Prostate gland (tissue), 2 donors: ENCODE measurements at places on chromosomes 5 and 9.
A peak's percentile ranks its signal among the peaks of the same experiment; 100 is the strongest.

DNA sequence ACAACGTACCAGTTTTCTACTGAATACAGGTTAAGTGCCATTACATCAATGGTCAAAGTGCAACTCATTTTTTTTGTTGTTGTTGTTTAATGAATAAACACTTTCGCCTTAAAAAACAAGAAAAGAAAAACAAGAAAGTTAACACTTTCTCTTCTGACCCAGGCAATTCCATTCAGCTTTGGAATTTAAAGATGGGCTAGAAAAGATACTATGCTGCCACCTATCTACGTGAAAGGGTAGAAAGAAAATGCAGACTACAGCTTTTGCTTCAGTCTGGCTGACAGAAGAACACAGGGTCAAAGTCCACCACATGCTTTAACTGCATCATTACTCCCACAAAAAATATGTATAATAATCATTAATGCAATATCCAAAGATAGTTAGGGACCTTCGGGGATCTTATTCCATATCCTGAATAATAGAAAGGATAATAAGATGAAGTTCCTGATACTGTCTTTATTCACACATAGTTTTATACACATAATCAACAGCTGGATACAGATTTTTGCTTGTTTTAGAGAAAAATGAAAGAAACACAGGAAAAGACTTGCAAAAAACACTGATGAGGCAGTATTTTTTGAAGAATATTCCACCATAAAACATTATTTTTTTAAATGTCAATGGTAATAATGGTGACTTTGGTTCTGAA is 40.4 kb downstream of the ZDHHC21 start:
- DNase-seq, result no peak
- H3K4me3 ChIP-seq, result no peak overlapping the region
- no peaks in the 10 kb centered on the region for H3K36me3 ChIP-seq
- H3K27me3 ChIP-seq, result no peaks in the 10 kb centered on the region
- no peaks in the 10 kb centered on the region for H3K4me1 ChIP-seq

DNA sequence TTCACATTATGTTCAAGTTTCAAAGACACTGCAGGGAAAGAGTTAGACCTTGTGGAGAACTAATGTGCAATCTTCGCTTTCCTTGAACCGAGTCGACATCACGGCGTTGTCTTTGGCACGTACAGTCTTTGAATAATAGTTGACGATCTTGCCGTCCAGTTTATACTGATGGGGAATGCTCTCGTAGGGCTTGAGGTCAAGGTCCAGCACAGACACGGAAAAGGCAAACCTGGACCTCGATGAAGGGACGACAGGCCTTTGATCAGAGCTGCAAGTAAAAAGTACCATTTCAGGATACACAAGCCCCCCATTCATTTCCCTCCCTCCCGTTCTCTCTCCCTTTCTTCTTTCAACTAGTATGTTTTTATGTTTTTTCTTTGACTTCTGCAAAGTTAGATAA is 54.1 kb downstream of the IPPK start:
- H3K36me3 ChIP-seq, result no peaks in the 10 kb centered on the region
- no peaks in the 10 kb centered on the region for H3K27me3 ChIP-seq
- DNase-seq, result no peak
- no peak overlapping the region for H3K4me3 ChIP-seq
- H3K4me1 ChIP-seq, result no peaks in the 10 kb centered on the region
- peak overlapping the region; percentile 31 for H3K27ac ChIP-seq

- no peak overlapping the region for H3K27ac ChIP-seq
- DNase-seq, result no peak
- no peak overlapping the region for H3K4me3 ChIP-seq
Measured at GRCh38 chr5:113212244-113212920, 222.4 kb downstream of the TSSK1B start.

- no peak overlapping the region for H3K27ac ChIP-seq
- no peak overlapping the region for H3K4me3 ChIP-seq
- no peak for DNase-seq
- no peaks in the 10 kb centered on the region for H3K27me3 ChIP-seq
- H3K4me1 ChIP-seq, result no peaks in the 10 kb centered on the region
- no peaks in the 10 kb centered on the region for H3K36me3 ChIP-seq
Measured at GRCh38 chr5:20305463-20305862, 317.5 kb upstream of the CDH18 start.

GRCh38 chr5:89129941-89130340 is 247.0 kb upstream of the MEF2C start:
- H3K36me3 ChIP-seq, result no peaks in the 10 kb centered on the region
- H3K27me3 ChIP-seq, result no peaks in the 10 kb centered on the region
- H3K27ac ChIP-seq, result no peak overlapping the region
- DNase-seq, result no peak
- no peak overlapping the region for H3K4me3 ChIP-seq
- H3K4me1 ChIP-seq, result no peaks in the 10 kb centered on the region

DNA sequence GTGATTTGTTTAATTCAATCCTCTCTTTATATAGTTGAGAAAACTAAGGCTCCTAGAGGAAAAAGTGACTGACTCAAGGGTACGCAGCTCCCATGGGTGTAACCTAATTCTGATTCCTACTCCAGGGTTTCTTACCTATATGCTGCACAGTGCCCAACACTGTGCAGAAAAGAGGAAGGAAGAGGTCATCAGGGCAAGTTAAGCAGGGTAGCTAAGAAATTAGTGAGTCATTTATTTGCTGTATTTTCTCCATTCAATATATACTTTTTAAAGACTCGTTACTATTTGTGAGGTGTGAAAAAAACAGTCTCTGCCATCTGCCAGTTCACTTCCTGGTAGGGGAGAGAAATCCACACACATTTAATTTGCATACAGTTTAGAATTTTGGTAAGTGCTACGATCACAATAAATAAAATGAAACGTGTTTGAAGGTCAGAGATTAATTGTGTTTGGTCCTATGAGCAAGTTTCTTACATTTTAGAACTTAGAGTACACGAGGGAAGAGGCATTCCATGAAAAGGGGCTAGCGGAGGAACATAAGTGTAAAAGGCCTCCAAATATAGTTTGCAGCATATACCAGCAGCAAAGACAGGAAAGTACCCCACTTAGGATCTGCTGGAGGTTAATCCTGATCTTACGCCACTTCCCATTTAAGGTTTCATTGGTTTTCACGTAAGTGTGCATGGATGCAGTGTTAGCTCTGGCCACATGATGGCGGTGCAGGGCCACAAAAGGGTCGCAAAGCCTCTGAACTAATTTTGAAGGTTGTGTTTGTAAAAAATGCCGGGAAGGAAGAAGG is 59.9 kb upstream of the TLR4 start:
- no peak overlapping the region for H3K4me3 ChIP-seq
- H3K4me1 ChIP-seq, result no peaks in the 10 kb centered on the region
- no peaks in the 10 kb centered on the region for H3K27me3 ChIP-seq
- no peaks in the 10 kb centered on the region for H3K36me3 ChIP-seq
- H3K27ac ChIP-seq, result no peak overlapping the region

DNA sequence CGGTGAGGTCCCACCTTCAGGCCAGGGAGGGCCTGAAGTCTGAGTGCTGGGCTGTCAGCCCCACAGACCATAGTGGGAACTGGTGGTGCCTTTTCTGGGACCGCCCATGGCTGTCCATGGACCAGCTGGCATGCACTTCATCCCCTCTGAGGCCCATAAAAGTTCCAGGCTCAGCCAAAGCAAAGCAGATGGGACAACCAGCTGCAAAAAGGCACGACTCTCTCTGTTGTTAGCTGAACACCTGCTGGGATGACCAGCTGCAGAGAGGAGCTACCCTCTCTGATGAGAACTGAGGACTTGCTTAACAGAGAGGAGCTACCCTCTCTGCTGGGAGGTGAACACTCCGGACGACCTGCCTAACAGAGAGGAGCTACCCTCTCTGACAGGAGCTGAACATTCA is 844.3 kb upstream of the DMAC1 start:
- H3K4me3 ChIP-seq, result no peak overlapping the region
- no peaks in the 10 kb centered on the region for H3K27me3 ChIP-seq
- H3K4me1 ChIP-seq, result no peaks in the 10 kb centered on the region
- no peaks in the 10 kb centered on the region for H3K36me3 ChIP-seq
- DNase-seq, result no peak

DNA sequence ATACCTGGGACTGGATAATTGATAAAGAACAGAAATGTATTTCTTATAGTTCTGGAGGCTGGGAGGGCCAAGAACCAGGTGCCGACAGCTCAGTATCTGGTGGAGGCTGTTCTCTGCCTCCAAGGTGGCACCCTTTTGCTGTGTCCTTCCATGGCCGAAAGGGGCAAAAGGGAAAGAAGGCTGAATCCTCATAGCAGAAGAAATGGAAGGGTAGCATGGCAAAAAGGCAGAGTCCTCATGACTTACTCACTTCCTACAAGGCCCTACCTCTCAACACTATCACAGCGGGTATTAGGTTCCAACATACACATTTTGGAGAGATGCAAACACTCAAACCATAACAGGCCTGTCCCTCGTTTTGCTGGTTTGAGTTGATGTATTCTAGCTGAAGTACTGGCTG is 25.1 kb upstream of the MED10 start:
- H3K4me3 ChIP-seq, result no peak overlapping the region
- no peaks in the 10 kb centered on the region for H3K27me3 ChIP-seq
- H3K27ac ChIP-seq, result no peak overlapping the region
- H3K36me3 ChIP-seq, result no peaks in the 10 kb centered on the region
- no peaks in the 10 kb centered on the region for H3K4me1 ChIP-seq

DNA sequence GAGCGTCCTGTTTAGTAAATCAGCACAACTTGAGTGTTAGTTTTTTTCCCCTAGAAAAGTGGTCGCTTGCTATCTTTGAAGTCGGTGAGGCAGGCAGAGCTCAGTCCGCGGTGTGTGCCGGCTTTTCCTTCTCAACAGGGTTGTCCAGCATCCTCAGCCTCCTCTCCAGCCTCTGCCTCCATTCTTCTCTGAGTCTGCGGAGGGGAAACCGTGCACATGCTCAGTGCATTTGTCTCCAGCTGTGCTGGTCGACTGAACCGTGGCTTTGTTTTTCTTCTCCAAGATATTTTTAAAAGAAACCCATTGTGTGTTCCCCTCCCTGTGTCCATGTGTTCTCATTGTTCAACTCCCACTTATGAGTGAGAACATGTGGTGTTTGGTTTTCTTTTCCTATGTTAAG is 25.3 kb downstream of the FAM240B start:
- H3K27ac ChIP-seq, result no peak overlapping the region
- H3K36me3 ChIP-seq, result no peaks in the 10 kb centered on the region
- H3K27me3 ChIP-seq, result no peaks in the 10 kb centered on the region
- H3K4me1 ChIP-seq, result no peaks in the 10 kb centered on the region

DNA sequence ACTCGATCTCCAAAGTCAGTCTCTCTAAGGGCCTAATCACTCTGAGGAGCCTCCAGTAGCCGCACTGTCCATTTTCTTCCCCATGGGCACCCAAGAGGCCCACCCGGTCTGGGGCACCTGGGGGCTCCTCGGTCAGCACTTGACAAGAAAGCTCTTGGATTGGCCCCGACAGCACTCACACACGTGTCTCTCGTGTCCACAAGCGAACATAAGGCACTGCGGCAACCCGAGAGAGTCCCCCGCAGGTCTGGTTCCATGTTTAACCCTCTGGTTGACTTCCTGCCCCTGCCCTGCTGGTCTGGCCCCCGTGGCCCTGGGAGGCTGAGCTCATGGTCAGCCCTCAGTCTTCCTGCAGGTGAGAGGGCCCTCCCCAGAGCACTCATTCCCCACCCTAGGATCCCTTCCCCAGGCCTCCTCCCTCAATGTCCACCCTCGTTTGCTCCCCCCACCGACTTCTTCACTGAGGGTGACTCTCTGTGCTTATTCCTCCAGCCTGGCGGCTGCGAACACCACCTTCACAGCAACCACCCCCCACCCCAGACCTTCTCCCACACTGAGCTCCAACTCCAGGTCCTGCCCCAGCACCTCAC is 16.3 kb upstream of the LRRC14B start:
- no peaks in the 10 kb centered on the region for H3K36me3 ChIP-seq
- H3K4me3 ChIP-seq, result no peak overlapping the region
- H3K27ac ChIP-seq, result no peak overlapping the region
- no peaks in the 10 kb centered on the region for H3K4me1 ChIP-seq
- no peak for DNase-seq

- H3K27me3 ChIP-seq, result no peaks in the 10 kb centered on the region
- H3K4me3 ChIP-seq, result no peak overlapping the region
- DNase-seq, result no peak
- H3K4me1 ChIP-seq, result no peaks in the 10 kb centered on the region
- H3K27ac ChIP-seq, result no peak overlapping the region
- H3K36me3 ChIP-seq, result no peaks in the 10 kb centered on the region
Measured at GRCh38 chr9:33780276-33780675, 15.1 kb upstream of the PRSS3 start.
